ENCODE measurements at places on chromosomes 7 and 10.

DNA sequence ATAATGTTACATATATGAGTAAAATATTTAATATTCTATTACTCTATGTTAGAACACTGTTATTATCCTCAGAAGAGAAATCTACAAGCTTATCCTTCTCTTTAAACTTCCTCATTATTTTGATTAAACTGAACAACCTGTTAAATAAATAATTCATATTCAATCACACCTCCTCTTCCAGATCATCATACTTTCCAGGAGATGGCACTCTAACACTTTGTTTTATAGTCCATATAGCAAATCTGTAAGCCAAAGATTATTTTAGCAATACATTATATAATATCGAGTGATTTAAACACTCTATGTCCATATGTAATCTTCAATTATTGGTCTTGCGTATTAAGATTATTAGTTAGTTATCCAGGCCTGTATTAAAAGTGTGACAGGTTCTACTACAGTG lies 694.1 kb downstream of the ANKRD7 start:
- DNase-seq: no peak

- no peak for DNase-seq
Measured at GRCh38 chr10:11153766-11154165, 136.1 kb downstream of the CELF2 start.

GRCh38 chr7:148695953-148696352 lies 2.8 kb upstream of the CUL1 start:
- DNase-seq: no peak

GRCh38 chr10:118990326-118990725 lies 39.2 kb upstream of the NANOS1 start:
- no peak for DNase-seq

DNA sequence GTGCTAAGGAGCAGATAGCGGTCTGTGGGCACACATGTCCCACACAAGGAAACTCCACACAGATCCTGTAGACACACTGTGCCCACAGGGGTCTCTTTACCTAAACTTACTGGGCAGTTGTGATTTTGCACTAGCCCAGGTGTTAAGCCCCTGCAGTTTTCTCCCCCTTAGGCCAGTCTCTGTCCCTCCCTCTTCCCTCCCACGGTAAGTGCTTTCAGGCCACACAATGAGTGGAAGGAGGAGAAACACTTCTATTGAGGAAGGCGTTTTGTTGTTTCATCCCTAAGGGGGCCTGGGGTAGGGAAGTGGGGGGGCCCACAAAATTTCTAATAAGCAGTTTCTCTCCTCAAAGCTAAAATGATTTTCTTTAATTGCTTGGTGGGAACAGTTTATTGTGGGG lies 51.4 kb downstream of the FBXW4 start:
- DNase-seq: no peak

DNA sequence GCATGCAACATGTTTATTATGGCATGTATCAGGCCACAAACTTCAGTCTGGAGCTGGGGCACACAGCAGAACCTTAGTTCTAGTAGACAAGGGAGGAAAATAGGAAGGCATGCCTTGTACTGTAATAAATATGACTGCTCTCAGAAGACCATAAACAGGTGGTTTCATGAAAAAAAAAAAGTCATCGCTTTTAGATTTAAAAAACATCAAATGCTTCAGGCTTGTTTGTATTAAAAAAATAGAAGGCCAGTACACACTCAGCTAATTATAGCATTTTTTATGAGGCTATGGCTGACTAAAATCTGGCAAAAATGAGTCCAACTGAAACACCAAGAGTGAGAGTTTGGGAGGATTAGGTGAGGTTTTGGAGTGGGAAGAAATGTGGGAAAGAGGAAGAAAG lies 204.1 kb downstream of the JAZF1 start:
- DNase-seq: no peak

- peak; percentile 38 for DNase-seq
Measured at GRCh38 chr10:22321156-22321923, 441 bp downstream of the BMI1 start.

DNA sequence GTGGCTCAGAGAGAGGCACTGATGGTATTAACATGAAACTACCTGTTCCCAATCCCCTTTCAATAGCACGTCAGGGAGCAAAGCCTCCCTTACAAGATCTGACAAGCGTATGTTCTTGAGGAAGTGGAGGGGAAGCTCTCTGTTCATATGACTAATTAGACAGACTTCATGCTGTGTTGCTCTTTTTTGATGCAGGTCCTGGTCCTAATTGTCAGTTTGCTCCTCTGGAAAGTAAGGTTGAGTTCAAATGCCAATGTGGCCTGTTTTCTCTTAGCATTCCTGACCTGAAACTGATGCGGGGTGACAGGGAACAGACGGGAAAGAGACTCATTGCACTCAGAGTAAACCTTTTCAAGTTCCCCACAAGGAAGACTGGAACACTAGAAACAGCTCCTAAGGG lies 27.0 kb upstream of the TBX20 start:
- no peak for DNase-seq
